SK-N-SH (cell line): ENCODE measurements at places on chromosomes 13 and 19.

GRCh38 chr13:79527698-79528097 lies 46.7 kb downstream of the NDFIP2 start:
- peaks cover 44% of the 10 kb centered on the region for H3K36me3 ChIP-seq
- no peak for DNase-seq
- no peaks in the 10 kb centered on the region for H3K4me1 ChIP-seq
- H3K27ac ChIP-seq: no peak overlapping the region
- H3K27me3 ChIP-seq: no peaks in the 10 kb centered on the region

- H3K36me3 ChIP-seq: no peaks in the 10 kb centered on the region
- no peaks in the 10 kb centered on the region for H3K27me3 ChIP-seq
- DNase-seq: no peak
- no peak overlapping the region for H3K27ac ChIP-seq
- no peak overlapping the region for H3K4me3 ChIP-seq
Observed at GRCh38 chr19:782878-783668, 14.2 kb upstream of the PTBP1 start.

GRCh38 chr19:18098891-18099622 lies 1.5 kb downstream of the MAST3 start:
- H3K36me3 ChIP-seq: no peaks in the 10 kb centered on the region
- DNase-seq: no peak
- H3K27me3 ChIP-seq: no peaks in the 10 kb centered on the region
- no peak overlapping the region for H3K4me3 ChIP-seq

DNA sequence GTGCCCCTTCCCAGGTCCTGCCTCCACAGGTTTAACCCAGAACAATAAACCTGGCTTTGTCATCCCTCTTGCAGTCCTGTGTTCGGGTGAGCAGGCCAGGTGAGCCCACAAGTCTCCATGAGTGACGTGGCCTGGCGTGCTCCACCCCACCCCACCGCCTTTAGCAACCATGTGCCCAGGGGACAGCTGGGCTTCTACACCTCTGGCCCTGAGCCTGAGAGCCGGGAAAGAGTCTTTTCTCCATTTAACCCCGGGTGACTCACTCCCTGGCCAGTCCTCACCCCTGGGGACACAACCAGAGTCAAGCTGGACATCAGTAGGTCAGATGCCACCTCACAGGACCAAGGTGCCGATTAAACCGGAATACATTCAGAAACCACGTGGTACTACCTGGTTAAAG lies 4.1 kb downstream of the C19orf53 start:
- DNase-seq: no peak
- no peaks in the 10 kb centered on the region for H3K27me3 ChIP-seq
- peaks cover 23% of the 10 kb centered on the region for H3K36me3 ChIP-seq
- H3K4me1 ChIP-seq: peaks cover 10% of the 10 kb centered on the region; the same call in 1 of the 2 replicates

GRCh38 chr19:13579388-13580060 lies 73.2 kb upstream of the CACNA1A start:
- no peak overlapping the region for H3K27ac ChIP-seq
- DNase-seq: no peak
- H3K36me3 ChIP-seq: no peaks in the 10 kb centered on the region
- H3K4me3 ChIP-seq: no peak overlapping the region
- H3K27me3 ChIP-seq: peaks cover 10% of the 10 kb centered on the region

- no peaks in the 10 kb centered on the region for H3K27me3 ChIP-seq
- H3K4me3 ChIP-seq: peak within 1 kb of the TSS; percentile 53
- H3K4me1 ChIP-seq: peaks cover 47% of the 10 kb centered on the region; the same call in 1 of the 2 replicates
- H3K36me3 ChIP-seq: peaks cover 13% of the 10 kb centered on the region; the same call in 1 of the 2 replicates
- peak; percentile 90 for DNase-seq
Observed at GRCh38 chr19:55640577-55641425, at the start of gene ZNF580. Gene ZNF580, plus strand, starts transcription at chr19:55641002. Its CDS starts 1,507 bp downstream, at chr19:55642509.

- DNase-seq: no peak
- no peak overlapping the region for H3K27ac ChIP-seq
- H3K27me3 ChIP-seq: no peaks in the 10 kb centered on the region
- peaks cover 4% of the 10 kb centered on the region; the same call in 1 of the 2 replicates for H3K4me1 ChIP-seq
- no peak overlapping the region for H3K4me3 ChIP-seq
Observed at GRCh38 chr19:48552406-48553322, 692 bp downstream of the SULT2B1 start.

- no peak overlapping the region for H3K27ac ChIP-seq
- H3K36me3 ChIP-seq: peaks cover 22% of the 10 kb centered on the region
- H3K27me3 ChIP-seq: no peaks in the 10 kb centered on the region
- no peaks in the 10 kb centered on the region for H3K4me1 ChIP-seq
Observed at GRCh38 chr13:39688699-39689405, 33.4 kb downstream of the COG6 start.

GRCh38 chr19:10102787-10103236 lies 334 bp upstream of the ANGPTL6 start:
- H3K4me1 ChIP-seq: no peaks in the 10 kb centered on the region
- H3K36me3 ChIP-seq: peaks cover 4% of the 10 kb centered on the region
- H3K27me3 ChIP-seq: no peaks in the 10 kb centered on the region

DNA sequence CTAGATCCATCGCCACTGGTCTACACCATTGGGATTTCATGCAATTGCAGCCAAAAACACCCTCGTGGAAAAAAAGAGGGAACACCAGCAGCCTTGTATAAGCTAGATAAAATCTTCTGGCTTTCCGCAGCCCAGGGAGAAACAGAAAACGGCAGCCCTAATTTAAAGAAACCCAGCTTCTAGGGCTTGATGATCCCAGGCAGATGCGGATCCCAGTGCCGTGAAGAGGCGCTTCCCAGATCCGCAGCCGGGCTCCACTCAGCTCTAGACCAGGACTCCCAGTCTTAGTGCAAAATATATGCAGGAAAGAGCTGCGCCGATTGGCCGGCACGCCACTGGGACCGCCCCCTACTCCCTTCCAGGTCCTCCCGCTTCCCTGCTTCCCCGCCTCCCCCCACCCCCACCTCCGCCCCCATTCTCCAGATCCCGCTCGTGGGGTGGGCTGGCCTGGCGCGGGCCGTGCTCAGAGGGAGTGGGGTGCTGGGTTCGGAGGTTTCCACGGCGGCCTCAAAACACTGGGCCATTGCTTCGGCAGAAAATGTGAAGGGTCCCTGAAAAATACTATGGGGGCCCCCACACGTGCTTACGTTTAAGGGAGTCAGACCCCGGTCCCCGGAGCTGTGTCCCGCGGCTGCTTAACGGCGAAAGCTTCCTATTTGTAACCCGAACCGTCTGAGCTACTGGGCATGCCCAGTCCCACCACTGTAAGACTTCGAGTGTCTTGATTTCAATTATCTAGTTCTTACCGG lies 63.1 kb downstream of the SERP2 start:
- peak overlapping the region; percentile 94 for H3K27ac ChIP-seq
- H3K4me1 ChIP-seq: peaks cover 17% of the 10 kb centered on the region; the same call in 1 of the 2 replicates
- peak overlapping the region; percentile 83 for H3K4me3 ChIP-seq
- no peaks in the 10 kb centered on the region for H3K27me3 ChIP-seq
- peaks cover 30% of the 10 kb centered on the region for H3K36me3 ChIP-seq

DNA sequence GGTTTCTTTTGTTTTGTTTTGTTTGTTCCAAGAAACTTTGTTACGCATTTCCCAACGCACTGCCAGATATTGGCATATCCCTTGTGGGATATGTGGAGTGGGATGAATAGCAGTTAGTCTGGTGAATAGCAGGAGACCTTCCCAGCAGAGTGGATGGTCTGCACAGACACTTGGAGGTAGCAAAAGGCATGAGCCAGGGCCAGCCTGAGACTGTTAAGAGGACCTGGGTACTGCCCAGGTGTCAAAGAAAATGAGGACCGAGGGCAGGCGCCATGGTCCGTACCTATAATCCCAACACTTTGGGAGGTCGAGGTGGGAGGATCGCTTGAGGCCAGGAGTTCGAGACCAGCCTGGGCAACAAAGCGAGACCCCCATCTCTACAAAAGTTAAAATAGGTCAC lies 13.5 kb upstream of the PDCD5 start:
- no peak for DNase-seq
- H3K27ac ChIP-seq: no peak overlapping the region
- no peaks in the 10 kb centered on the region for H3K4me1 ChIP-seq
- H3K27me3 ChIP-seq: no peaks in the 10 kb centered on the region; the same call in 1 of the 2 replicates
- no peak overlapping the region for H3K4me3 ChIP-seq

- peak; percentile 69 for DNase-seq
- peak overlapping the region; percentile 70 for H3K27ac ChIP-seq
- no peaks in the 10 kb centered on the region for H3K27me3 ChIP-seq
- peaks cover 3% of the 10 kb centered on the region; the same call in 1 of the 2 replicates for H3K36me3 ChIP-seq
Observed at GRCh38 chr19:572743-573518, 535 bp downstream of the BSG start.

DNA sequence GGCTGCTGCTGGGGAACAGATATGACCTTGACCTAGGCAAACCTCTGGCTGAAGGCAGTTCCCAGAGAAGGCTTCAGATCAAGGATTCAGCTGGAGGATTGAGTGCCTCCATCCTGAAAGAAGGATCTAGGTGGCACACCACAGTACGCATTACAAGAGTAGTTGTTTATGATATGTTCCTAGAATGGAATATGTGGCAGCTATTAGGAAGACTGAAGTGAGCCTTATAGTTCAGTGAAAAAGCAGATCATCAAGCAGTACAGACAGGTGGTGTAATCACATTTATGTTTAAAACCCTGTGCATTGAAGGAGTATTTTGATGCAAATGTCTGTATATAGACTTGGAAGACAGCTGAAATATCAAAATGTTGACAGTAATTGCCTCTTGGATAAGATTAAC lies 116.0 kb downstream of the ZAR1L start:
- H3K4me3 ChIP-seq: no peak overlapping the region
- no peak overlapping the region for H3K27ac ChIP-seq
- no peaks in the 10 kb centered on the region for H3K4me1 ChIP-seq
- no peak for DNase-seq
- H3K36me3 ChIP-seq: no peaks in the 10 kb centered on the region
- H3K27me3 ChIP-seq: no peaks in the 10 kb centered on the region

DNA sequence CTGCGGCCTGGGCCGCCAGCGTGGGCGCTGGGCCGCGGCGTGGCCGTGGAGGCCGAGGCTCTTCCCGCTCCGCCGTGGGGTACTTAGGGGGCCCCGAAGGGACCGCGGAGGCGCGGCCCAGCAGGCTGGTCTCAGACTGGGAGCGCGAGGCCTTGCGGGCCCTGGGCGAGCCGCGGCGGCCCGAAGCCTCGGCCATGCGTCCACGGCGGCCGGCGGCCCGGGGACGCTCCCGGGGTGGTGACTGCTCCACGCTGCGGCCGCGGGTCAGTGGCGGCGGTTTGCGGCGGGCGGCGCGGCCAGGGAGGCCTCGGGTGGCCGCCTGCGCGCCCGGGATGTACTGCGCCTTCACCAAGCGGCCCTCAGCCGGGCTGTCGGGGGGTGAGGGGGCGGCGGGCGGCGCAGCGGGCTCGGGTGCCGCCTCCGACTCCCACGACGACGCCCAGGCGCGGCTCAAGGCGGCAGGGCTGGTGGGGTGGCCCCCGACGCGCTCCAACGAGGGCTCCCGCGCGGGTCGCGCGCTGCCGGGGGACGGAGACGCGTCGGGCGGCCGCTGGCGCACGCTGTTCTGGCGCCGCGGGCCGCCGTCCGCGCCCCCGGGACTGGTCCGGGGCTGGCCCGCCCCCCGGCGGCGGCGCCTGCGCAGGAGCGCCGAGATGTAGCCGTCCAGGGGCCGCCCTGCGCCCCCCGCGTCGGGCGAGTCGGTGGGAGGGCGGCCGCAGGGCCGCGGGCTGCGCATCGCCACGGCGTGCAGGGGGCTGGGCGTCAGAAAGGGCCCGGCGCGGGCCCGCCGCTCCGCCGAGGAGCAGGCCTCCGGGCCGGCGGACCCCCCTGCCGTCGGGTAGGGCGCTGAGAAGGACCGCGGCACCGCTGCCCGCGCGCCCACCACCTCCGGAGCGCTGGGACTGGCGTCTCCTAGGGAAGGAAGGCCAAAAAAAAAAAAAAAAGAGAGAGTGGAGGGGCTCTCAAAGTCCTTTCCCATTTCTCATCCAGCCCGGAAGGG lies 11.7 kb downstream of the DACT3 start:
- H3K4me1 ChIP-seq: no peaks in the 10 kb centered on the region
- H3K27me3 ChIP-seq: no peaks in the 10 kb centered on the region
- H3K36me3 ChIP-seq: peaks cover 5% of the 10 kb centered on the region
- H3K27ac ChIP-seq: no peak overlapping the region
- no peak overlapping the region for H3K4me3 ChIP-seq

DNA sequence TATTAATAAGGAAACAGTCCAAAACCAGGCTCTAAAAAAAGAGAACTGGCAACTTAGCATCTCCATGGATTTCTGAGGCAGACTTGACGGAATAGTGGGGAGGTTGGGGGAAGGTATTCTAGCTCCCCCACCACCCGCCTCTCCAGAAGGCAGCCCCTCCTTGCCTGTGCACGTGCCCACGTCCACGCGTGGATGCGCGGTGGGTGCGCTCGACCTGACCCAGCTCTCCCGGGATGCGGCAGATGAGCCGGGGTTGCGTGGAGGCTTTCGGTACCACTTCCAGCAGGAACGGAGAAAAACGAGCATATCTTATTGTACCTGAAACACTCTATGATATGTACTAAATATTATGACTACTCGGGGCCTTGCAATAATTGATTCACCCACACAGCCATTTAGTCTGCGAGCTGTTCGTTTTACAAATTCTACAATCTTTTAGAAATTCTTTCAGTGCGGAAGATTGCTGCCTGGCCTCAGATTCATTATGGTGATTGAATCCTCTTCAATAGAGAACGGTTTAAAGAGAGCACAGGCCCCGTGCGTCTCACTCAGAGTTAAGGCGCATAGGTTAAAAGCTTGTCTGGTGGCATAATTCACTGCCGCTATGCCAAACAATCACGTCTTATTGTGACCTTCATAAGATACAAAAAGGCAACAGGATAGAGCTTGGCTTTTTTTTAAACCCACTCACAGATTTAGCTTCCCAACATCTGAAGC lies 117.9 kb downstream of the URI1 start:
- no peaks in the 10 kb centered on the region for H3K36me3 ChIP-seq
- peak; percentile 21 for DNase-seq
- H3K27ac ChIP-seq: no peak overlapping the region
- H3K4me1 ChIP-seq: no peaks in the 10 kb centered on the region

GRCh38 chr13:41491436-41491835 lies 34.1 kb downstream of the RGCC start:
- no peaks in the 10 kb centered on the region for H3K36me3 ChIP-seq
- no peak overlapping the region for H3K27ac ChIP-seq
- no peaks in the 10 kb centered on the region; the same call in 1 of the 2 replicates for H3K27me3 ChIP-seq
- no peak for DNase-seq
- no peaks in the 10 kb centered on the region; the same call in 1 of the 2 replicates for H3K4me1 ChIP-seq

DNA sequence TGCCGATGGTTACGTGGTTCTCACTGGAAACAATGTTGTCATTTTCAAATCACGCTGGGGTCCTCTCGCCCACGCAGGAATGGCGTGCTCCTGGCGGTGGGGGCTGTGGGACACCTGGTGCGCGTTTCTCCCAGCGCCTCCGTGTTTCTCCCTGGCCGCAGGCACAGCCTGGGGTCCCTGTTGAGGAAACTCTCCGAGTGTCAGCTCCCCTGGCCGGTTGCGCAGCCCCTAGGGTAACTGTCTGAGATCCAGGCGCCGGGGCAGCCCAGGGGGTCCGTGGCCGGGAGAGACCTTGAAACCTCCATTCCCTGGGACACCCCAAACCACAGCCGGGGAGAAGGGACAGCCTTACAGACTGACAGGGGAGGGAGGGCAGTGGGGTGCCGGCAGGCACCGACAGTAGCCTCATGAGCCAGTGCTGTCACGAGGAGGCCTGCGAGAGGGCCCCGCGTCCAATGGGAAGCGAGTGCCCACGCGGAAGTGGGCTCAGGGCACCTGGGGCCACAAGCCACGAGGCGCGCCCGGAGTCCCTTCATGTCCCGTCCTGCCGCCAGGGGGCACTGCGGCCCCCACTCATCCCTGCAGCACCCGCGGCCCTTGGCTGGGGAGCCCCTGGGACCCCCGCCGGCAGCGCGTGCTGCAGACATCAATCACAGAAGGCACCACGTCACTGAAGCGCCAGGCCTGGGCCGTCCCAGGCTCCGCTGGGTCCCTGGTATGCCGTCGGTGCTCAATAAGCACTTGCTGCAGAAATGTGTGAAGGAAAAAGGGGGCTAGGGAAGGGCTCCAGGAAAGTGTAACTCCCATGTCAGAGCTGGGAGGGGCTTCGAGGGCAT lies 9.5 kb downstream of the ADAMTSL5 start:
- H3K27ac ChIP-seq: no peak overlapping the region
- H3K4me3 ChIP-seq: peak overlapping the region; percentile 48; the same call in 1 of the 2 replicates
- no peaks in the 10 kb centered on the region for H3K36me3 ChIP-seq
- peaks cover 5% of the 10 kb centered on the region; the same call in 1 of the 2 replicates for H3K4me1 ChIP-seq
- peak; percentile 82 for DNase-seq
